ENCODE measurements at places on chromosomes 4 and X.
A peak's percentile ranks its signal among the peaks of the same experiment; 100 is the strongest.

- DNase-seq = peak; percentile 5
Observed at GRCh38 chr4:41644288-41644914, 104.1 kb downstream of the PHOX2B start.

DNA sequence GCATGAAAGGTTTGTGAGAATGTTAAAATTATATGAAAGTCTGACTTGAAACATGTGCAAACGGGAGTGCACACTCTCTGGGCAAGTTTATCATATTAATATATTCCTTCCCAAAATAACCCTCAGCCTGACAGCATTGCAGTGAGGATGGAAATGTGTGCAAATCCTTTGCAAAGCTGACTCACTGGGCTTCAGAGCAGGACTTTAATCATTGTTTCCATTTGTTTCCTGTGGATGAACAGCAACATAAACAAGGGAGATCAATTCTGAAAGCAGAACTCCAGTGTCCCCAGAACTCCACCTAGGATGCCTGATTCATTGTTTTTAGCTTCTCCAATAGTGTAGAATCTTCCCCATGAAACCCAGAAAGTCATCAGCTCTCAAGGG is 32.9 kb downstream of the SLC2A9 start:
- DNase-seq = no peak

GRCh38 chr4:130393642-130394041 is 1297.7 kb downstream of the C4orf33 start:
- no peak for DNase-seq

GRCh38 chrX:77768787-77769186 is 17.2 kb downstream of the ATRX start:
- no peak for DNase-seq

- DNase-seq = no peak
Observed at GRCh38 chr4:5976921-5977320, 41.3 kb downstream of the C4orf50 start.

DNA sequence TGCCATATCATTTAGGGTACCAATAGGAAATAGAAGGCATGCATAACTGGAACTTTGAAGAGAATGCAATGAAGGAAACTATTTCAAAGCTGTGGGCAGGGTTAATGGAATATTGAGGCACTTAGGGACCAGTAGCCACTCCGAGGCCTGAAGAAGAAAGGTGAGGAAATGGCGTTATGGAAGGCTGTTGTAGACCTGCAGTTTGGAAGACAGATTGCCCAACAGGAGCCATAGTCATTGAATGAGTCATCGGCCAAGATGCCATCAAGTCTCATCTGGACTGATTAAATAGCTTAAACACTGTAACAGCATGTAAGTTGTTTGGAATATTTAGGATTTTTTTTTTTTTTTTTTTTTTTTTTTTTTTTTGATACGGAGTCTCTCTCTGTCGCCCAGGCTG is 11.6 kb downstream of the CXCL13 start:
- peak; percentile 75 for DNase-seq

GRCh38 chr4:187084701-187085100 is 361.0 kb upstream of the FAT1 start:
- DNase-seq = no peak

GRCh38 chrX:53077207-53078197 is 4.7 kb upstream of the TSPYL2 start:
- no peak for DNase-seq

GRCh38 chr4:124219389-124219788 is 493.1 kb downstream of the ANKRD50 start:
- DNase-seq = no peak

DNA sequence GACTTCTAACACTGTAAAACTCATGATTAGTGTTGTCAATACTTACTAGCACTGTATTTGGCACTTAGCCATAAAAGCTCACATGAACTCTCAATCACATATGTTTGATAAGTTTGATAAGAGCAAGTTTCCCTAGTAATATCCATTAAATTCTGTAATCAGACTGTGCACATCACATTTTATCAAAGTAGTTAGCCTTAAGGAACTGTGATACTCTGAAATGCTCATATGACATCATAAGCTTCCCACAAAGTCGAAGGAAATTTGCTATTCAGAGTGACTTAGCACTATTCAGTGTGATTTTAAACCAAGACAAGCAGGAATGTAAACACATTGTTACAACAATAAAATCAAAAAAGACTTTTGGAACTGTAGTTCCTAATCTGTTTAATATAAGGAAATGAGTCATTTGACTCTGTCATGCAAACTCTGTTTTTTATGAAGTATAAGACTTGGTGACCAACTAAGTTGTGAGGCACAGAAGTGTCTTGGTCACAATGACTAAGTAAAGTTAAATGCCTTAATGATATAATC is 6.7 kb downstream of the SLC7A11 start:
- DNase-seq = peak; percentile 75

GRCh38 chr4:75848891-75849290 is 53.4 kb downstream of the PPEF2 start:
- DNase-seq = peak; percentile 53

GRCh38 chrX:109936114-109936513 is 66.8 kb upstream of the TMEM164 start:
- no peak for DNase-seq

- DNase-seq = no peak
Observed at GRCh38 chr4:52017814-52018213, 2.3 kb downstream of the LRRC66 start.

GRCh38 chrX:130623518-130623917 is 221.7 kb downstream of the RBMX2 start:
- no peak for DNase-seq

- DNase-seq = no peak
Observed at GRCh38 chr4:166197166-166197565, 324.1 kb downstream of the TLL1 start.

DNA sequence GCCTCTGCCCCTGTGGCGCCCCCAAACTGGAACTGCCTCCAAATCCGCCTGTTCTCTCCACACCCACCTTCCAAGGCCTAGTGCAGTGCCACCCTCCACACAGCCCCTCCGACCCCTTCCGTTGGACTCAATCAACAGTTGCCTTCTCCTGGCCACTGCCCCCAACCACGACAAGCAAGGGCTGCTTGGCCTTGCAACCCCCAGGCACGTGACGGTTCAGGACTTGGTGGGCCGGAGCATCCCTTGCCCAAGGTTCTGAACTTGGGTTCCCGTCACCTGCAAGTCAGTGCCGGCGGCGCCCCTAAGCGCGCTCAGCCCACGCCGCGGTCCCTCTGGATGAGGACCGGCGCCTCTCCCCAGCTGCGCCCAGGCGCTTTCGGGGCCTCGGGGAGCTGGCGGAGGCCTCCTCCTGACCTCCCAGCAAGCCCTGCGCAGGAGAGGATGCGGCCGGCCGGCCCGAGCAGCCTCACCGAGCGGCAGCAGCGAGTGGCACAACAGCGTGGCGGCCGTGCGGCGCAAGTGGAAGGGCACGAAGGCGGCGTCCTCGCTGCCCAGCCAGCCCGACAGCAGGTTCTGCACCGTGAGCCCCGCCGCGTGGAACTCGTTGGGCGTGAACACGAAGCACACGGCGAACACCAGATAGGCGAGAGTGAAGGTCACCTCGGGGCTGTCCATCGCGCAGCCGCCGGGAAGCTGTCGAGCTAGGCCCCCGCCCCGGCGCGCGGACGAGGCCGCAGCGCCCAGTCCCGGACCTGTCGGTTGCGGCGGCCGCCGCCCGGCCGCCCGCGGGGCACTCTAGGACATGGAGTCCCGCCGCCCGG is 750 bp downstream of the TMEM129 start:
- DNase-seq = peak; percentile 48

GRCh38 chrX:16138108-16138427 is 14.7 kb downstream of the GRPR start:
- peak; percentile 28 for DNase-seq

DNA sequence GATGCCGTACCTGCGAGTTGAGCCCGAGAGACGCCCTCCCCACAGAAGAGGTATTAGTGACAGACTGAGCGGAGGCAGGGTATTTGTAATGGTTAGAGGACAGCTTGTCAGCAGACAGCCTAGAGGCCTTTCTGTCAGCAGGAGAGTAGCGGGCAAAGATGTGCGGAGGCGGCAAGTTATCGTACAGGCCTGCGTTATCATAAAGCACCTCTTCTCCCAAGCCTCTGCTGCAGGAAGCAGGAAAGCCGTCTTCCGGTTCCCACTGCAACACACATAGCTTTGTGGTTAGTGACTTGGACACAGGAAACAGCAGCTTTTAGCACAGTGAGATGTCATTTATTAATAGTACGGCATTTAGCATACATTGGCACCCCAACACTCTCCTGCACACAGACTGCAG is 158.3 kb downstream of the AFAP1 start:
- DNase-seq = no peak

GRCh38 chrX:69505772-69506616 is 1.9 kb downstream of the NALF2 start:
- no peak for DNase-seq

DNA sequence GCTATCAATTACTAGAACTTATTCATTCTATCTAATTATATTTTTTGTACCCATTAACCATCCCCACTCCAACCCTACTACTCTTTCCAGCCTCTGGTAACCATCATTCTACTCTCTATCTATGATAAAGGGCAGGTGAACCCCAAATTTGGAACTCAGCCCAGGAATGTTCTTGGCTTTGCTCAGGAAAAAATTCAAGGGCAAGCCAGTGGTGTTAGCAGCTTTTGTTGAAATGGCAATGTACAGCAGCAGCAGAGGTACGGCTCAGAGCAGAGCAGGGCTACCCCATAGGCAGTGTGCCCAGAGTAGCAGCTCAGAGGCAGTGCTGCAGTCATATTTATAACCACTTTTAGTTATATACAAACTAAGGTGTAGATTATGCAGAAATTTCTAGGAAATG is 138.2 kb downstream of the RNF150 start:
- DNase-seq = no peak

DNA sequence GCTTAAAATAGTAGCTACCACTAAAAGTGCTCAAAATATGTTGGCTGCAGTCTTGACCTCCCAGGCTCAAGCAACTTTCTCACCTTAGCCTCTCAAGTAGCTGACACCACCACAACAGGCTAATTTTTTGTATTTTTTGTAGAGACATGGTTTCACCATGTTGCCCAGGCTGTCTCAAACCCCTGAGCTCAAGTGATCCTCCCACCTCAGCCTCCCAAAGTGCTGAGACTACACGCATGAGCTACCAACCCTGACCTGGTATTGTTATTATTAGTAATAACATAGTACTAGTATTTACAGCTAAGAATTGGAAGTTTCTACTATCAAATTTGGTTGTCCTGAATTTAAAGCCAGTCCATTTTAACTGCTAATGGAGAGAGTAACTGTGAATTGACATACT is 18.0 kb downstream of the STAP1 start:
- no peak for DNase-seq

DNA sequence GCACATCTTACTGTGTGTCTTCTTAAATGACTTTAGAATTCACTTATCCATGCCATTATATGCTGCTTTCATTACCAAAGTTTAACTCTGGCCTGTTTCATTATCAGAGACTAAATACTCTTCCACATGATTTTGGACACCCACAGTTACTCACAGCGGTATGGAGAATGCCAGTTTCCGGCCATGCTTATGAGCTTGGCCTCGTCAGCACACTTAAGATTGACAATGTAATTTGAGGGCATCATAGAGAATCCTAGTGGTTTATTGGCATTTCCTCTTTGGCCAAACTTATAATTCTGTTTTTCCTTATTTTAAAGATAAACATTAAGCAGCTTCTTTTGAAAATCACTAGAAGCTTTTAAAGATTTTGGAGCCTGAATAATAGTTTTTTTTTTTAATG is 104.5 kb downstream of the IRF2 start:
- DNase-seq = no peak

- no peak for DNase-seq
Observed at GRCh38 chr4:59063015-59063720, 1953.0 kb upstream of the IGFBP7 start.

GRCh38 chrX:41265615-41266014 is 68.3 kb upstream of the DDX3X start:
- peak; percentile 87 for DNase-seq

DNA sequence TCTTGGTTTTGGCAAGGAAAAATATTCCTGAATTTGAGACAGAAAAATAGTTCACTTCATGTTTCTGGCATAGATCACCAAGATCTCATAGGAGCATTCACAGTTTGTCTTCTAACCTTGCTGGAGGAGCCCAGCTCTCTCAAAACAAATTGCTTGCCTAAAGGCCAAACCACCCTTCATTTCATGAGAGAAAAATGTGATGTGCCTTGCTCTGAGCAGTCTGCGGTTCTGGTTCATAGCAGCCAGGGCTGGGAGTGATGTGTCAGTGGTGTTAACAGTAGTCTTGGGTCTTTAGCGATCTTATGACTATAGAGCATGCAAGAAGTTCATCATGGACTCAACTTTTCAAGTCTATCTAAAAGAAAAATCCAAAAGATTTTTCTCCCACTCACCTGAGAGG is 183.3 kb downstream of the DCLK2 start:
- no peak for DNase-seq

DNA sequence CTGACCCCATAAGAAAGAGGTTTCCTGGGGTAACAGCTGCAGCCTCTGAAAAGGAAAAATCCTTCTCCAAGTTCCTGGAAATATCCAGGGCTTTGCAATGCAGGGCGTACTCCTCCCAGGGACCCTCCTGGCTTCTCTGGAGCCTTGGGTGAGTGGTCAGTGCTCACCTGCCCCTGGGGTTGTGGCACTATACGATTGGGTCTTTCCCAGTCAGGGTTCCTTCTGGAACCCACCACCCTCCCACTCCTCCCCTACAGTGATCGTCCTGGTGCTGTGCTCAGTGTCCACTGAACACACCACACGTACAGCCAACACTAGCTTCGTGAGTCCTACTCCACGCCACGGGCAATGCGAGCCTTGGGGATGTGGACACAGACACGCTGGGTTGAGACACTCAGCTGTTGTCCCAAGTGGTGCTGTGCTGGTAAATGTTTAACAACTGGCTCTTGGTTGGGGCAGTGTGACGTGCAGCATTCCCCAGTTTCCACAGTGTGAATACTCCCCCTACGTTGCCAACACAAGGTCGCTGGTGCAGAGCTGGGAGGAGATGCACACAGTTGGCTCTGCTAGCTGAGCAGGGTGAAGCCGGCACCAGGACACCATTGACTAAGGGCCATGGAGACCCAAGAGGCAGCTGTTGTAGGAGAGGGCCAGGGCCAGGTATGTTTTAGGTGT is 65.4 kb downstream of the HTRA3 start:
- DNase-seq = no peak

- DNase-seq = no peak
Observed at GRCh38 chr4:87258677-87259076, 38.3 kb upstream of the KLHL8 start.

DNA sequence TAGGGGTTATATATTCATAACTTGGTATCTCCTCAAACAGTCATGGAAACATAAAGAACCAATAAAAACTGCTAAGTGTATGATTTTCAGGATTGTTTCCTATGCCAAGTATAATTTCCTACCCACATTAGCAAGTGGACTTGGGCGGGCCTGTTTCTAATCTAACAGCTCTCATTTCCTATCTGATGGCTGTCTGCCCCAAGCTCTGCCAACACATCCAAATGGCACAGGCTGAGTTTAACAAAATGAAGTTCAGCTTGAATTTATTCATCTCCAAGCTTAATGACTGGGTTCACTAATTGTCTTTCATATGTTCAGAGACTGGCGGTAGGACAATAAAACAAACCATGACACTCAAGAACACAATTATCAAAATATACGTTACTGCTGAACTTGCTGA is 55.5 kb upstream of the S100G start:
- DNase-seq = no peak

GRCh38 chr4:1253831-1254230 is 4.9 kb upstream of the CTBP1 start:
- no peak for DNase-seq

Measured in RPMI7951 (cell line).